ENCODE measurements at places on chromosomes 2 and 18.

GRCh38 chr2:227610123-227610522, 4.5 kb downstream of the SCYGR3 start:
- DNase-seq = no peak

- no peak for DNase-seq
Observed at GRCh38 chr18:10002280-10002679, 88.5 kb downstream of the VAPA start.

GRCh38 chr2:226001716-226002115, 602.2 kb downstream of the NYAP2 start:
- DNase-seq = no peak

- DNase-seq = no peak
Observed at GRCh38 chr2:161576421-161576820, 47.8 kb upstream of the SLC4A10 start.

DNA sequence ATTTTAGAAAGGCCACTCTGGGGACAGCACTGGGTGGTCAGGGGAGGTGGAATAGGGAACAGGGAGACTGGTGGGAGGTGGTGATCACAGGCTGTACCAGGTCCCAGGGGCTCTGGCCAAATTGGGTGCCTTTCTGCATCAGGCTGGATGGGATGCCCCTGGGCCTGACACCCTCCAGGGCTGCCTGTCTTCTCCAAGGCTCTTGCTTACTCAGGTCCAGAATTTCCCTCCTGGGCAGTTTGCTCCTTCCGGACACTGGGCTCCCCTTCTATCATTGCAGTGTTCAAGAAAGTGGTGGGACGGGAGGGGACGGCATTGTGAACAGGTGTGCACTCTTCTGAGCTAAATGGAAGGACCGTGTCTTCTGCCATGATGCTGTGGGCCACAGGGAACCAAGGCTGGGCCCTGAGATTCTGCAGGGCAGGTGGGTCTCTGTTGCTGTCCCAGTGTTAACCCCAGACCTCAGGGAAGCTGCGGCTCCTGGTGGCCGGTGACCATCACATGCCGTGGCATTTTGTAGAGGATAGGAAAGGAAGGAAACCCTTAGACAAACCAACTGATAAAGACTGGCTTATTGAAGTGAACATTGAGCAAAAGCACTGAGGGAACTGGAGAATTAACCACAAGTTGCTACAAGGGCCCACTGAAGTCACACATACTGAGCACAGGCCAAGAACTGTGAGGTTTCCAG, 93.7 kb upstream of the HS6ST1 start:
- no peak for DNase-seq

DNA sequence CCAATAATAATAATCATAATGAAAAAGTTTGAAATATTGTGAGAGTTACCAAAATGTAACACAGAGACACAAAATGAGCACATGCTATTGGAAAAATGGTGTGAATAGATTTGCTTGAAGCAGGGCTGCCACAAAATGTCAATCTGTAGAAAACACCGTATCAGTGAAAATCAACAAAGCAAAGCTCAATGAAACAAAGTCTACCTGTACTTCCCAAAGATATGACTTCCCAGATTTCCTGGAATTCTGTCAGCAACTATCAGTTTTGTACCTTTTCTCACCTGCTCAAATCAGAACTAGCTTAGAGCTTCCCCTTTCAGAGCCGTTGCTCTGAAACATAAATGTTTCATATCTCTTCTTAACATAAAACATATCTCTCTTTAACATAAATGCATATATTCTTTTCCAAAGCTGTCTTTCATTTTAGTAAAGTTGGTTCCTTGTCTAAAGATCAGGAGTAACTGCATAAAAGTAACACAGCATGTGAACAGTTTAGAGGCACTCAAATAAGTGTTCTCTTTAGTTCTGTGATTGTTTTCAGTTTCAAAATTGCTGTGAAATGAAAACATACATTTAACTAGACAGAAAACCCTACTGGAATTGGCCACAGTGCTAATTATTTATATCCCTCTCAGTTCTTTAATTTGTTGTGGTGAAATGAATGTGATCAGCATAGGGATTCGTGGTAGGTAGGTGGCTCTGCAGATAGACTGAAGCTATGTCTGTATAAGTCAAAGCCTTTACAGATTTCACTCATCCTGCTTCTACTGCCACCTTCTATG, 262.5 kb downstream of the KCNJ3 start:
- DNase-seq = no peak

GRCh38 chr2:74876081-74876886, 42.4 kb downstream of the HK2 start:
- peak; percentile 11 for DNase-seq

GRCh38 chr2:219081701-219082331, 21.1 kb upstream of the IHH start:
- no peak for DNase-seq

DNA sequence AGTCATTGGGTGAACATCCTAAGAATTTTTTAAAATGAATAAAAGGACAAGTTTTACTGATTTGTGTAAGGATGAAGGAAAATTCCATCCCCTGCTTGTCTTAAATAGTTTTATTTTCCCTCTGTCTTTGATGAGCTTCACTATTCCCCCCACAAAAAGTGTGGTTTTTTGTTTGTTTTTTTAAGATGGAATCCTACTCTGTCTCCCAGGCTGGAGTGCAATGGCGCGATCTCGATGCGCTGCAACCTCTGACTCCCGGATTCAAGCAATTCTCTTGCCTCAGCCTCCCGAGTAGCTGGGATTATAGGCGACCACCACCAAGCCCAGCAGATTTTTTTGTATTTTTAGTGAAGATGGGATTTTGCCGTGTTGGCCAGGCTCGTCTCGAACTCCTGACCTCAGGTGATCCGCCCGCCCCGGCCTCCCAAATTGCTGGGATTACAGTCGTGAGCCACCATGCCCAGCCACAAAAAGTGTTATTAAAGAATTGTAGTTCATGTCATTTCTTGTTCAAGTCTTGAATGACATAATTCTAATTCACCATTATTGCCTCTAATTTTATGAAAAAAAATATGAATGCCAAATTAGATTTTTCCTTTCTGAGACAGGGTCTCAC, 91.7 kb downstream of the AGPS start:
- no peak for DNase-seq

DNA sequence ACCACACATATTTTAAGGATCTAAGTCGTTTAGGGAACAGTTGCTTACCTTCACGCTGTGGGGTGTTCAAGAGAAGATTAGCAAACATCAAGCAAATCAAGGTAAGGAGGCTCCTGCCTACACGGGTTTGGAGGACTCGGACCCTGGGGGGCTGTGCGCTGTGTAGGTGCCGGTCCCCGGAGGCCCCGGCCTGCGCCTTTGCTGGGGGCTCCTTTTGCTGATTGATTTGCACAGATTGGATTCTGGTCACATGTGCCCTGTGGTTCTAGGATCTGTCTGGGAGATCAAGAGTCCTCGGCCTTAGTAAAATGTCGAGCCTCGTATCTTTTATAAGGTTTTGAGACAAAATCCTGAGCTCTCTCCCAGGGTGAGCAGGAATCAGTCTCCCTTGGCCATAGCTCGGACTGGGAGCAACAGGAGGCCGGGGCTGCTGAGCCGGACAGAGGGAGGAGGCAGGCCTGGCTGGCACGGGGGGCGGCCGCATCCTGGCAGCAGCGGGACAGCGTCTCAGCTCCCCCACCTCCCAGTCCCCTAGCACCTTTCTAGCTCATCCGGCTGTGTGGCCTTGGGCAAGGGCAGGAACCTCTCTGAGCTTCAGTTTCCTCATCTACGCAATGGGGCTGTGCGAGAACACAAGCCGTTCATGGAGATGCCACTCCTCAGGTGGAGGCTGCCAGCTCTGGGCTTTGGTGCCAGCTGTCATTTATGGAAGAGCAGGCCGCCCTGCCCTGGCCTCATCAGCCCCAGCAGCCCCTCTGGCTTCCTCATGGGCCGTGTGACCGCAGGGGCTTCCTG, 147.2 kb downstream of the MBP start:
- no peak for DNase-seq

DNA sequence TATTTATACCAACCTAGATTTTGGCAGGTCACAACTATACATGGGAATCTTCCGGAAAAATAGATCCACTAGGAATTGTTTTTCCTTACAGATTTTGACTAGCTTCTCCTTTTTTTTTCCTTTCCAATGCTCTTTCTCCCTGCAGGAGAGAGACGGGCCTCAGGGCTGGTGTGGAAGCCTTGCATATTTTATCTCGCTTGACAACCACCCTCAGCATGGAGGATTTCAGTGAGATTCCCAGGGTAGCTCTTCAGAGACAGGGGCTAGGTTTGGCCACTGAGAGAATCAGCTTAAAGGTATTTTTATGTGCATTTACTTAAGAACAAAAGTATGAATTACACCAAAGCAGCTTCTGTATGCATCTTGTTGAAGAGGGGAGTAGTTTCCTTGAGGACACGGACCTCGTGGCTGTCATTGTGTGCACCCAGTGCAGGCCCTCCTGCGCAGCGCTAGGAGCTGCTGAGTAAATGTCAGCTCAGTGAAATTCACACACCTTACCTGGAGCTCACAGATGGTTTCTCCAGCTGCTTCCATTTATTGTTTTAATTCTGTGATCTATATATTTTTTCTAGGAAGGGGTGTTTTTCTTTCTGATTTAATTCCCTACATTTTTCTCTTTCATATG, 54.4 kb downstream of the TRAPPC12 start:
- no peak for DNase-seq

GRCh38 chr2:26483957-26484565, 6.1 kb upstream of the OTOF start:
- DNase-seq = no peak

- DNase-seq = no peak
Observed at GRCh38 chr2:240166761-240167587, 26.5 kb upstream of the OTOS start.

DNA sequence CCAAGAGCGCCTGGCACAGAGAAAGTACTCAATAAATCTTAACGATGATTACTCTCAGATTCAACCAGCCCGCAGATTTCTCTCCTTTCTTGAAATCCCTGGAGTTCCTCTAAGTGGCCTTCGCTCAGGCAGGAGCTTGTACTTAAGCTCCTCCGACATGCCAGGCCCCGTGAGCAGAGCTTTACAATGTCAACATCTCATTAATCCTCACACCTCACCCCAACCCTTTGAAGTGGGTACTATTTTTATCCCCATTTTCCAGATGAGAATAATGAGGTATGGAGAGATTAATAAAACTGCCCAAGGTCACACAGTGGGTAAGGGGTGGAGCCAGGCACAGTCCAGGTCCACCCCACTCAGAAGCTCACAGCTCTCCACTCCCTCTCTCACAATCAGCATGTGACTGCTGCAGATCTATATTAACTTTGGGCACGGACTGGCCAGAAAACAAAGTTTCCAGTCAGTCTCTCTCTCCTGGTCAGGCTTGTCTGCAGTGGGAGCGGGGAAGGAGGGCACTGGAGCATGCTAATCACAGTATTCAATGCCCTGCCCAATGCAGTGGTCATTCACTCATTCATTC, 18.0 kb downstream of the DNMT3A start:
- no peak for DNase-seq

- no peak for DNase-seq
Observed at GRCh38 chr2:212540341-212540740, 1.7 kb upstream of the ERBB4 start.

GRCh38 chr2:177604271-177605065, 211.9 kb downstream of the AGPS start:
- no peak for DNase-seq

DNA sequence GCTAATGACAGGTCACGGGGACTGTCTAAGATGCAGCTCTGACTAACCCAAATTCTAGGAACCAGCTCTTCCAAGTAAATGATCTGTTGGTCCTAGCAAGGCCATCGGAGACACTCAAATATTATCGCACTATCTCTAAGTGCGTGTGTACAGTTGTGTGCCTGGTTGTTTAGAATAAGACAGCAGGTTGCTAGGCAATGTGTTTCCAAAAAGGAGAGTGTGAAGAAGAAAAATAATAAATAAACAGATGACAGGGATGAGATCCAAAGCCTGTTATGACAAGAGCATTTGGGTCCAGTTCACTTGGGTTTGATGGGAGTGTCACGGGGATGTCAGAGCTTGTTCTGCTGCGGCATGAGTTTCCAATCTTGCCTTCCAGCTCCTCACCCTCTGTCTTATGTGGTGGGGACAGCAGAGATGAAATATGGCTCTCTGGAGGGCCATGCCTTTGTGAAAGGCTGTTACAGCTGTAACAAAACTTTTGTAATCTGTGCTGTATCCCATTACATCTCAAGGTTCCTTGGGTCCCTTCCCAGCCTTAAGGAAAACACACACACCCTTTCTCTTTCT, 127.5 kb upstream of the TNP1 start:
- no peak for DNase-seq

DNA sequence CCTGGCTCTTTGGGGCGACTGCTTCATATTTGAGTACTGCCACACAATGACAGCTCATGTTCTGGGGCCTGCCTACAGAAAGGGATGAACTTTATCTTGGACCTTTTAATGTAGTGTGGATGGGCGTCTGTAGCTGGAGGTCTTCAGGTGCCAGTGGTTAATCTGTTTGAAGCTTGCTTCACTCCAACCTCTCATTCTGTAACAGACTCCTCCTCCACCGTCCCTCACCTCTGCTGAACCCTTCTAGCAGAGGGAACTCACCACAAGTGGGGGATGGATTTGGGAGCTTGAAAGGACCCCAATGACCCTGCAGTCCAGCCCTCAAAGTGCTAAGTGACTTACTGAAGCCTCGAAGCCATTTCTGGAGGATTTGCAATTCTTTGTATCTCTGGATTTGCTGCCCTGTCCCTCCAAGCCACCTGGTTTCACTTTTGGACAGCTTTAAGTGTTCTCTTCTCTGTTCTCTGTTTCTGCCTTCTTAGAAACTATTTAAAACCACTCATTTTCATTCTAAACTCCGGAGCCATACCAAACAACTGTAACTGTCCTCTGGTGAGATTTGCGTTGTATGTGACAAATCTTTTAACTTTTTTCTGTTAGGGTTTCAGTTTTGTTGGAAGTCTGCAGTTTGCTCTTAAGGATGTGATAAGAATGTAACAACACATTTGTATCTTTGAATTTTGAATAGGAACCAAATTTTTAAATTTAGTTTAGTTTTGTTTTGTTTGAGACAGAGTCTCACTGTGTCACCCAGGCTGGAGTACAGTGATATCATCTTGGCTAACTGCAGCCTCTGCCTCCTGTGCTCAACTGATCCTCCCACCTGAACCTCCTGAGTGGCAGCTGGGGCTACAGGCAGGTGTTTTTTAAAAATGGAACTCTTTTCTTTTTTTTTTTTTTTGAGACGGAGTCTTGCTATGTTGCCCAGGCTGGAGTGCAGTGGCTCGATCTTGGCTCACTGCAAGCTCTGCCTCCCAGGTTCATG, 37.0 kb upstream of the CASP8 start:
- DNase-seq = no peak

GRCh38 chr18:79582978-79583377, 96.6 kb upstream of the CTDP1 start:
- DNase-seq = no peak

All from stimulated activated CD8-positive, alpha-beta memory T cell treated with anti-CD3 and anti-CD28 coated beads, Interleukin-4, amount 100 ng/mL, for 24 hours (primary cell).